Skin of body (tissue), 3 donors: ENCODE measurements at places on chromosomes 3 and 15.

DNA sequence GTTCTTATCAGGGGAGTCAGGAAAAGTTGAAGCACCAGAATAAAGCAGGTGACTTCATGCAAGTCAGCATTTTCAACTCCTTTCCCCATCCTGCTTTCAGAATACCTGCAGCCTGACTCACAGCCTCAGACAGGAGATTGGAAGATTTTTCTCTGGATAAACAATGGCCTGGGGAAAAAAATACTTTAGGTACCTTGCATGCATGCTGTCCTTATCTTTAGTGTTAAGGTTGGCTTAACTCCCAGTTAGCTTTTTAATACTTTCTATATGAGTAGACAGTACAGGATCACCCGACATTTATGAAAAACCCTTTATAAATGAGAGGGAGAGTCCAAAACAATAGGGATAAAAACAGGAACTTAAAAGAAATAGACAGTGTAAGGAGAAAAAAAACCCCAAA, 53.6 kb downstream of the PAK2 start:
- DNase-seq: no peak

DNA sequence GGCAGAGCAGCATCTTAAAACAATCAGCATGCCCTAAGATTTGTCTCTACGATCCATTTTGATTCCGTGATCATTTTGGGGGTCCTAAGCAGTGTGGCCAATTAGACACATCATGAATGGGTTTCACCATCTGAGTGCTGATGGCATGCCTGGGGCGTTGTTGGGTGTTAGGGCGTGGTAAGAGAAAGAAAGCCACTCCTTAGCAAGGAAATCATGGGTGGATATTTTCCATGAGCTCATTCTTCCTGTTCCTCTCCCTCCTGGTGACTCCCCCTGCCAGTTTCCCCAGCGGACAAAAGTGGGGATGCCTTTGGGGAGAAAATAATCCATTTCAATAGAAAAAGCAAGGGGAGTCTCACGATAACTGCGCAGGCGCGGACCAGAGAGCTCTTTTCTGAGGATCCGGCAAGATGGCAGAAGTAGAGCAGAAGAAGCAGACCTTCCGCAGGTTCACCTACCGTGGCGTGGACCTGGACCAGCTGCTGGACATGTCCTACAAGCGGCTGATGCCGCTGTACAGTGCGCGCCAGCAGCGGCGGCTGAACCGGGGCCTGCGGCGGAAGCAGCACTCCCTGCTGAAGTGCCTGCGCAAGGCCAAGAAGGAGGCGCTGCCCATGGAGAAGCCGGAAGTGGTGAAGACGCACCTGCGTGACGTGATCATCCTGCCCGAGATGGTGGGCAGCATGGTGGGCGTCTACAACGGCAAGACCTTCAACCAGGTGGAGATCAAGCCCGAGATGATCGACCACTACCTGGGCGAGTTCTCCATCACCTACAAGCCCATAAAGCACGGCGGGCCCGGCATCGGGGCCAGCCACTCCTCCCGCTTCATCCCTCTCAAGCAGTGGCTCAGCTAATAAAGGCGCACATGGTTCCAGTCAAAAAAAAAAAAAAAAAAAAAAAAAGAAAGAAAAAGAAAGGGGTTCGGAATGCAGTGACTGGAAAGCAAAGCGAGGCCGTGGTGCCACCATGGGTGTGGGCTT, 301.8 kb downstream of the LRTM1 start:
- no peak for DNase-seq

DNA sequence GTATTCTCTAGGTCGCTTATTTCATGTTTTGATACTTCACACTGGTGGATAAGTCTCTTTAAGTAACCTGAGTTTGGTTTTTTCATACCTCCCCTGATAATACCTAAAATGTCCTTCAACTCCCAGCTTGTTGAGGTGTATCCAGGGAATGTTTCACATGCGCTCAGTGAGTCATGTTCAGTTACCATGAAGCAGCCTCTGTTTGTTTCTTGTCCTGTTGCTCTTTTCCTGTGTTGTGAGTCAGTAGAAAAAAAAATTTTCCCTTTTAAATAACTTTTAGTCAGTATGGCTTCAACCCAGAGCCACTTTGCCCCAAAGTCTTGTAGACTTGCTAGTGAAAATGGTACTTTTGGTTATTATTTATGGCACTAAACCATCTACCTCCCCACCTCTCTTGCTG, 278.4 kb upstream of the ZPLD1 start:
- DNase-seq: no peak

- no peak for DNase-seq
Measured at GRCh38 chr15:101277943-101278564, 769 bp upstream of the SELENOS start.

GRCh38 chr3:184949251-184949965, 137.4 kb downstream of the VPS8 start:
- no peak for DNase-seq

DNA sequence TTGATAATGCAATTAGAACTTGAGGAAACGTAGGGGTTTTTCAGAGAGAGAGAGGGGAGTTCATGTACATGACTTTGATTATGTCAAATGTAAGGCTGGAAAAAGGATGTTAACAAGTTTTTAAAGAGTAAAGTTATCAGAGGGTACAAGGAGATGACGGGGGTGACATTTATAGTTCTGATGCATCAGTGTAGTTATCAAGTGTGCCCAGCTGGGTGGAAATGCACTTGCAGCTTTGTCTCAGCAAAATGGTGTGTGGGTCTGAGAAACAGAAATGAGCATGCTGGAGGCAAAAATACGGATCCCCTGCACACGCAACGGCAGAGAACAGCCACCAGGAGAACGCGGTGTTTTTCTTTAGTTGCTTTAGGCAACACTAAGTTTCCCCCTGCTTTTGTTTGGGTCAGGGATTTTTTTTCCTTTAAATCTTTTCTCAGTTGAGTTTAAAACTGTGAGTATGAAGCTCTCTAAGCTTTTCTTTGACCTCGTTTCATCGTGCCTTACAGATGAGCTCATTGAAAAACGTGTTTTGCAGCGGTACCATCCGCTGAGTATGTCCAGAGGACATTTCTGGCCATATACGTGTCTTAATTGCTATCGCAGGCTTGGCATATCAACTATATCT, 205.4 kb downstream of the PDZRN3 start:
- no peak for DNase-seq

- no peak for DNase-seq
Measured at GRCh38 chr3:118781839-118782238, 252.8 kb downstream of the IGSF11 start.

GRCh38 chr3:108117241-108117775, 26.5 kb upstream of the CD47 start:
- no peak for DNase-seq
